ENCODE measurements at places on chromosomes 11 and 22. TPM values are rescaled to one million over a fixed set of nuclear protein-coding genes. Genes with fewer than 3 reads are reported as not detected.

The SCUBE2 gene
- not detected for total RNA-seq

The CCDC15 gene
- 2.5 TPM for total RNA-seq

The SAMM50 gene
- total RNA-seq: 43.1 TPM

The ABTB2 gene
- 3.3 TPM for total RNA-seq

The NFRKB gene
- total RNA-seq: 27.3 TPM

The PNPLA3 gene
- total RNA-seq: 11.0 TPM

The OR4C16 gene
- total RNA-seq: not detected

The CD6 gene
- 0.19 TPM for total RNA-seq

The TYMP gene
- total RNA-seq: 51.3 TPM

The BEST1 gene
- not detected for total RNA-seq

The MAFF gene
- 19.5 TPM for total RNA-seq

The PATE4 gene
- not detected for total RNA-seq

The VPREB3 gene
- total RNA-seq: not detected

The SNX32 gene
- 0.56 TPM for total RNA-seq

The TUBA8 gene
- total RNA-seq: not detected

The GPHA2 gene
- total RNA-seq: not detected

The MUC5AC gene
- total RNA-seq: not detected

The SYT12 gene
- total RNA-seq: 9.0 TPM

The AP2A2 gene
- 39.9 TPM for total RNA-seq

The KRTAP5-1 gene
- total RNA-seq: not detected

The PHRF1 gene
- 26.3 TPM for total RNA-seq

The FOXRED1 gene
- total RNA-seq: 31.8 TPM

The APOL4 gene
- 0.65 TPM for total RNA-seq

The API5 gene
- total RNA-seq: 94.8 TPM

The OTUB1 gene
- total RNA-seq: 108 TPM

The MPZL3 gene
- total RNA-seq: 16.5 TPM

The OR10G4 gene
- total RNA-seq: not detected

The P2RY2 gene
- 46.1 TPM for total RNA-seq

The MS4A6E gene
- not detected for total RNA-seq

The TREH gene
- not detected for total RNA-seq

The CSTPP1 gene
- total RNA-seq: 16.2 TPM

The MYBPC3 gene
- total RNA-seq: not detected

The OR52W1 gene
- total RNA-seq: not detected
